ENCODE measurements at places on chromosomes 1 and 21.

DNA sequence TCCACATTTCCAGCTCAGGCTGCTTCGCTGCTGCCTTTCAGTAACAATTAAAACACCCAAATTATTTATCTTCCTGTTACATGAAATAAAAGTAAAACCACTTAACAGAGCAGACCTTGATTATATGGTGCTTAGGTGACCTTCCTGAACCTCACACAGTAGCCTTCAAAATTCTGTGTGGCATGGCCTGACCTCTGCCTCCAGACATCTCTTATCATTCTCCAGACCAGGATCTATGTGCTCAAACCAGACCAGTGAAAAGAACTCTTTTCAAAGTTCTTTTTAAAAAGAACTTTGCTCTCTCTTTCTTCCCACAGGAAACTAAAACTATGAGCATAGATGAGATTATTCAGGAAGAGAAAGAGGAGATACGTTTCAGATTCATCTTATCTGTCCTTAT, 37.8 kb downstream of the KIAA0319L start:
- no peak for DNase-seq

DNA sequence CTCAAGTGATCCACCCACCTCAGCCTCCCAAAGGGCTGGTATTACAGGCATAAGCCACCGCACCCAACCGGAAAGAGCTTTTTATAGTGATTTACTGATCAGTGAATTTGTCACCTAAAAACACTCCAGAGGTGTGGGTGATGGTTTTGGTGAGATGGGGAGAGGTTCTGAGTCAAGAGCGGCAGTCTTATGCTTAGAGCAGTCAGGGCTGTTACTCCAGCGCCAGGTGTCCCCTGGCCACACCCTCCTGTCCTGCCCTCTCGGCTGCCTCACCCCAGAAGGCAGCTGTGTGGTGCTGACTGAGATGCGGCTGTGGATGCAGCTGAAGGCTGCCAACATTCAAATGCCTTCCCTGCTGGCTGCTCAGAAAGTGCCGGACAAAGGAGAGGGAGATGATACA, 94.5 kb upstream of the LPGAT1 start:
- no peak for DNase-seq

DNA sequence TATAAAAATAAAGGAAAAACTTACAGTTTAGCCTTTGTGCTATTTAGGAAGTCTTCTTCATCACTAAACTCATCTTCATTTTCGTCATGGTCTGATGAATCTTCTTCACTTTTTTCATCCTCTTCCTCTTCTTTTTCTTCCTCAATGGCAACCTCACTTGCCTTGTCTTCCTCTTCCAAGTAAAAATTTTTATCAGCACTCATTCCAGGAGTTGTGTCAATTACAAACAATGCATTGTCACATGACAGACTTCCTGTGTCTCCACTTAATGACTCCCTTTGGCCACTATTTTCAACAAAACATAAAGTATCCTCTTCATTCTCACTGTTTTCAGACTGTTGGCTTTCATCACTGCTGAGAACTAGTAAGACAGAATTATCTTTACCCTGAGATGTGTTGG, 2.8 kb downstream of the DNTTIP2 start:
- DNase-seq: no peak

DNA sequence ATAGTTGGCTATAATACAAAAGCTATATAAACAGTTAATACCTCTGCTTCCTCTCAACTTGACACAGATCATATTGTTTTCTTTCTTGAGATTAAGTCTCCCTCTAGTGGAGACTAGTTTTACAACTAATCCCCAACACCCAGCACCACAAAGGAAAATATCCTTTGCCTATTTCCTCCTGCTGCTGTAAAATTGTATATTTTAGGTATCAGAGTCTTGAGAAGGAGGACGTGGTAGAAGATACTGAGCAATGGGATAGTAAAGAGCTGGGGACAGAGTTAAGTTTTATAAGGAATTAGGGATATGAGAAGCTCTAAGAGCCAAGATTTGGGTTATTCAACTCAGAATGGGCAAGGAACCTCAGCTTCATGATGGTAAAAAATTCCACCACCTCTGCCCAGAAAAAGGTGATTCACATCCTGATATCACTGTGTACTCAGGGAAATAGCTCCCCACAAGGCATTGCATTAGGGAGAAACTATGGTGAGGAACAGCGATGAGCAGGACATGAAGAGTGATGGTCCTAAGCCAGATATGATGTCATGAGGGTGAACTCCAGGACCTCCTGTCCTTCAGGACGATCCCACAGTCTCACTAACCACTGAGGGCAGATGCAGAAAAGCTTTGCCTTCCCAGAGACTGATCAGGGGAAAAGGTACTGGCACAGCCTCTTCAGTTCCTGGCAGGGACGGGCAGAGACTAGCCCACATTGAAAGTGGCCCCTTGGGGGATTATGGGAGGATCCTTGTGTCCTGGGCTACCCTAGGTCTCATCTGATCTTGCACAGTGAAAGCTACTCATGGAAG, 14.7 kb upstream of the CFAP126 start:
- no peak for DNase-seq

DNA sequence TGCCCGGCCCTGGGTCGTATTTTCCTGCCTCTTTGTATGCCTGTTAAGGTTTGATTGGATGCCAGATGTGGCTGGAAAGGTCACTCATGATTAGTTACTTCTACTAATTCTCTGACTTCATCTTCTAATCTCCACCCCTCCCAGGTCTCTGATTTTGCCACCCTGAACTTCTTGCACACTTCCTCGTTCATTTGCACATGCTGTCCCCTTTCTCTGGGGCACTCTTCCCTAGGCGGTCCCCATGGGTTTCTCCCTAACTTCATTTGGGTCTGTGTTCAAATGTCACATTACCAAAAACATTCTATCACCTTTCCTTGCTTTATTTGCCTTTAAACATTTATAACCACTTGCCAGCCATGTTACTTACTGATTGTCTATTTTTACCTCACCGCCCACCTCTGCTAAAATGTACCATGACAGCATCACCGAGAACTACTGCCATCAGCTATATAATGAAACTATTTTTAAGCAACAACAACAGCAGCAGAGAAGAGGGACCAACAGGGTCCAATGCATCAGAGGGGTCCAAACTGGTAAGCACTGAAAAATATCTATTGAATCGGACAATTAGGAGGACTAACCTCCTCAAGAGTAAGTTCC, 45.8 kb upstream of the FMOD start:
- DNase-seq: no peak

GRCh38 chr1:79847700-79848099, 841.2 kb upstream of the ADGRL4 start:
- no peak for DNase-seq

- DNase-seq: no peak
Measured at GRCh38 chr1:6902153-6902552, 116.9 kb downstream of the CAMTA1 start.

DNA sequence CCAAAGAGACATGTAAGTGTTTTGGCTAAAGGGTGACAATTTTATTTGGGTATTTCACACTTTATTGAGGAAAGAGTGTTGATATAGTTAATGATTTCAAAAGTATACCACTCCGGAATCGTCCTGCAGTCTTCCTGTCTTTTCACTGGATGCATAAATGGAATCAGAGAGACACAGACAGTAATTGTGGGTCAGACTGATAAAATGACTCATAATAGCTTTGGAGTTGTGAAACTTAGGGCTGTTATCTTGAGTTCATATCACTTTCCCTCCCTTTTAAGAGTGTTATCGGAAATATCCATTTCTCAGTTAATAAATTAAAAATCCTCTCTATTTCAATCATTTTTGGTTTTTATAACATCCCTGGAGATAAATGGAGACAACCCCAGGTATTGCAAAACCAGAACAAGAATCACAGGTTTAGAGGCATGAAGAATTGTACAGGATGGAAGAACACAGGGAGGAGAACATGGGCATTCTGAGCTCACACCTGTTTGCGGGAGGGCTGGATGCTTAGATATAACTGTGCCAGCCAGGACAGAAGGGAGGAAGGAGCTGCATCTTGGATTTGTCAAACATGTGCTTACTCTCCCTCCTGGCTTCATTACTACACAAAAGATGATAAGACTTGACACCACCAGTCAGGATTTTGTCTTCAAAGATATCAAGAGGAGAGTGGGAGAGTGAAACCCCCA, 185.4 kb downstream of the LMO4 start:
- DNase-seq: no peak

DNA sequence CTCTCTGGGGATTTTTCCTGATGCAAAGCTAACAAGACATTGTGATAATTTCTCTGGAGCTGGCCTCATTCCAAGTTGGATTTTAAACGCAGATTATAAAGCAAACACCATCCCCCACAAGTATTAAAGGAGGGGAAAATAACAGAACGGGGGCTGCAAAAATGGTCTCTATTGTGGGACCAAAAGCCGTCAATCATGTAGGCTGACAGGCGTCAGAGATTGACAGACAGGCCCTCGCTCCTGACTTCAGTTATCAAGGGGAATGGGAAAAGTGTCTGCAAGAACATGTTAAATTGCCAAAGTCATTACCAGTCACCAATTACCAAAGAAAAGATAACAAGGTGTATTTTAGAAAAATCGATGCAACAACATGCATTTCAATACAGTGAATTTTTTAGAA, 307.4 kb upstream of the POU3F1 start:
- no peak for DNase-seq

- DNase-seq: peak; percentile 81
Measured at GRCh38 chr1:209850342-209850979, 22.7 kb downstream of the UTP25 start.

DNA sequence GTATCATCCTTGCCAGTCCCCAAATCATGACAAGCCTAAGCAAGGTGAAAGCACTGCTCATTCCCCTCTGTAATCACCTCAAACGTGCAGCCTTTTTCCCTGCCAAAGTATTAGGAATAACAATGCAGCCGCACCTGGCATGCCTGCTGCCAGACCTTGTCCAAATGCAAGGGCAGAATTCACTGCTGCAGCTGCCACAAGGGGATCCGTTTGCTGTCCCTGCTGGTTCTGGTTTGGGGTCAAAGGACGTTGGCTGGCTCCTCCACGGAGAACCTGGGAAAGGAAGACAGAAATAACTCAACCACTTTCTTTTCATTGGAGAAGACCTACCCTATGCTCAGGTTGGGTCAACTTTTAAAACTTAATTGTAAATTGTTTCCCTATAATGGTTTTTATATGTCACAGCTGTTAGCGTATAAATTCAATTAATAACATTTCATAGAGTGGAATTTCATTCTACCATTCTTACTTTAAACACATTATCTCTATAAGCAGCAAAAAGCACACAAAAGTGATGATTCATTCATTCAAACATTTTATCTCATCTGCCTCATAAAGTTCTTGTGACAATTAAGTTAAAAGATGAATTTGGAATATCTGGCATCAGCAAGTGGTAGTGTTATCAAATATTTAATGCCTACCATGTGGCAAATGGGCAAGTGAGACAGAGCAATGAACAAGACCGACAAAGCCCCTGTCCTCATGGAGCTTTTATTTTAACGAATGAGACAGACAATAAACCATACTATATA, 59.8 kb upstream of the SDC3 start:
- DNase-seq: no peak

DNA sequence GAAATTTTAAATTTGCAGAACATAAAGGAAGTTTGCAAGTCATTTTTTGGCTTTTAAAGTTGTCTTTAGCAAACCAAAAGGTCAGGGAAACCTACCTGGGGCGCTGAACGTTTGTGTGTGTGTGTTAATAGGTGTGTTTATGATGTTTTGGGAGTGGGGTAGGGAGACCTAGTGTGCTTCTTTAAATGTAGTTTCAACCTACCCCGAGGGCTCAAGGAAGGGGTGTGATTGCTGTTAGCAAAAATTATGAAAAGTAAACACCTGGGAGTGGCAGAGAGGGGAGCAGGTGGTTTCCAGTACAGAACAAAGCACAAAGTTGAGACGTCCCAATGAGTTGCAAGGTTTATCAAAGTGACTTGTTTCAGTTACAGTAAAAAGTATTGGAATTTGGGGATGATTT, 58.7 kb upstream of the WDR26 start:
- DNase-seq: no peak
